ENCODE measurements at places on chromosomes 11 and 22.

GRCh38 chr11:19800714-19801519 lies 88.3 kb downstream of the NAV2 start:
- DNase-seq = no peak

GRCh38 chr11:79308429-79308828 lies 132.4 kb downstream of the TENM4 start:
- no peak for DNase-seq

DNA sequence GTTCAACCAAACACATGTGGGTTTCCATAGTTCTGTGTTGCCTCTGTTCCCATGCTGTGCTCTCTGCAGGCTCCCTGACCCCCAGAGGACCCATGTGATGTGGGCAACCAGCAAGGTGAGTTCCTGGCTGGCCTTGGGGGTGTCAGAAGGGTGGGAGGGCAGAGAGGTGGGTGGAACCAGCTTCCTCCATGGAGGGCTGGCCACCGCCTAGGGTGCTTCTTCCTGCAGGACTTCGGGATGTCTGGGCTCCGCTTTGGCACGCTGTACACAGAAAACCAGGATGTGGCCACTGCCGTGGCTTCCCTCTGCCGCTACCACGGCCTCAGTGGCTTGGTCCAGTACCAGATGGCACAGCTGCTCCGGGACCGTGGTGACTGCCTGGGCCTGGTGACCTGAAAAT lies 14.5 kb upstream of the EXT2 start:
- DNase-seq = no peak

DNA sequence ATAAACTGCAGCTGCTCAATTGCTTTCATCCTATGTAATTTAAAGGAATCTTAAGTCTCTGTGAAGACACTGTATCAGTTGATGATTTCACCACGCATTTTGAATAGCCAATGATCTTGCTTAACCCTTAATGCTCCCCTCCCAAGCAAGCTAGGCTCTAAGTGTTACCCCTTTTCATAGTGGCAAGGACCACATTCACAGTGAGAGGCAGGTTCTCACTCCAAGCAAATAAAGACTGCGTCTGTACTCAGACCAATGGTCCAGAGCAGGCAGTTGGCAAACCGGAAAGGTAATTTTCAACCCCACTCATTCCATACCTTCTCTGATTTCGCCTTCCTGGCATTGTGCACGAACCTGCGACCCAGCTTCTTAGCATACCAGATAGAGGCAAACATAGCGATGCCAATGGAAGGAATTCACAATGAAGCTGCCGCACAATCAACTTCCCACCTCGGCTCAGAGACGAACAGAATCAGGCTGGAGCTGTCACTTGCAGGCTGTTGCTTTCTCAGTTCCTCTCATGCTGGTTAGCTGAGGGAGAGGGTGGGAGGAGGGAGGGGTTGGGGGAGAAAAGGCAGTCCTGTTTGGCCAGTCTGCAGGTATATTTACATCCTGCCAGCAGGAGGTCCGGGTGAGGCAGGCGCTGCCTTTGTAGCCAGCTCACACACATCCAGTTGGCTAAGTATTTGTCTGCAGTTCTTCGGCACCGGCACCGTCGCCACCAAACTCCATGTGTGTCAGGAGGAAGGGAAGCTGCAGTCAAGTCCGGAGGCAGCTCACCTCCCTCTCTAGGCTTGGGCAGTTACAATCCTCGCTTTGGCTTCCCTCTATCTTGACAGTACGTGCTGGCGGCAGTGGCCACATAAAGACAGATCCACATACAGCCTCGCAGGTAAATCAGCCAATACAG lies 1151.2 kb upstream of the CCDC90B start:
- no peak for DNase-seq

DNA sequence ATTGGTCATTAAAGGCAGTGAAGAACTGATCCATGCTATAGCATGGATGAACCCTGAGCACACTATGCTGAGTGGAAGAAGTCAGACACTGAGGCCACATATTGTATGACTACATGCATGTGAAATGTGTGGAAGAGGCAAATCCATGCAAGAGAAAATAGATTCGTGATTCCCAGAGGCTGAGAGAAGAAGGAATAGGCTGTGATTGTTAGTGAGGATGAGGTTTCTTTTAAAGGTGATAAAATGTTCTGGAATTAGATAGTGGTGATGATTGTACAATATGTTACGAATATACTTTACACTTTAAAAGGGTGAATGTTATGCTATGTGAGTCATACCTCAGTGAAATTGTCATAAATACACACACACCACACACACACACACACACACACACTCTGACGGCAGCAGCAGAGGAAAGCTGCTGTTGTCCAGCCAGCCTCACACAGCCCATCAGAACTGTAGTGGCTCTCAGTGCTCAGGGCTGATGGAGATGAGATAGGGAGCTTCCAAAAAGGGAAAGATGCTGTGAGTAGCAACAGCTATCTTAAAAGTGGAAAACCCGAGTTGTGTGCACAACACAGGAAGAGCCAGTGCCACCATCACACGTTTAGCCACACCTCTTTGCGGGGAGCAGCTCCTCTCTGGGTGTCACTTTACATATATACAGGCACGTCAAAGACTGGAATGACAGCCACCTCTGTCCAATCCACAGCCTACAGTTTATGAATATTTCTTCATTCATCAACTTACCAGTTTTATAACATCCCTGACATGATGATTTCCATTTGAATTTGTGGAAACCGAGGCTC lies 153.0 kb downstream of the SPATA19 start:
- DNase-seq = no peak

DNA sequence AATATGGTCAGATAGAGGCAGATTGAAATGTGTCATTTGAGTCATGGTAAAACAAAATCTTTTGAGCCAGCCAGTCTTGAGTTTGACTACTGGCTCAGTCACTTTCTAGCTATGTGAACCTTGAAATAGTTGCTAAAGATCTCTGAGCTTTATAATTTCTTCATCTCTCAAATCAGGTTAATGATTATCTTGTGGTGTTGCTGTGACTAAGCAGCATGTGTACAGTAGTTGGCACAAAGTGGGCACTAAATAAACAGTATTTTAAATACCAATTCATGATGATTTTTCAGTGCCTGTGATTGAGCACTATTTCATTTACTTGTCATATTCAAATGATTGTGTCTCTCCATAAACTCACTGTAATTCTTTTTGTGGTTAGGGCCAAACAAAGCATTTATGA lies 70.8 kb downstream of the RAB38 start:
- no peak for DNase-seq

GRCh38 chr11:64359712-64360445 lies 917 bp downstream of the RPS6KA4 start:
- peak; percentile 33 for DNase-seq

DNA sequence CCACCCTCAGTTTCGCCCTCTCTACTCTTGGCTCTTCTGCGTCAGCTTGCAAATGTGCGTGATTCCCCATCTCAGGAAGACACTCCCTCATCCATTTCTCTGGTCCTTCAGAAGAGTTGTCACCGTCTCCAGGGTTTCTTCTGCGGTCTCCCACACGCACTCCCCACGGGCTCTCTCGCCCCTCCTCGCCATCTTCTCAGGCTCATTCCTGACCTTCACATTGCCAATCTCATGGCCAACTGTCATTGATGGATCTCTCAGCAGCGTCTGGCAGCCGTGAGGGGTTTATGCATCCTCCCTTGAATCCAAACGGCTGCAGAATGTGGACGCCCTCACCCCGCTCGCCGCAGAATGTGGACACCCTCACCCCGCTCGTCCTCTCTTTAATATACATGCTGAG lies 10.5 kb downstream of the SYNGR1 start:
- no peak for DNase-seq

DNA sequence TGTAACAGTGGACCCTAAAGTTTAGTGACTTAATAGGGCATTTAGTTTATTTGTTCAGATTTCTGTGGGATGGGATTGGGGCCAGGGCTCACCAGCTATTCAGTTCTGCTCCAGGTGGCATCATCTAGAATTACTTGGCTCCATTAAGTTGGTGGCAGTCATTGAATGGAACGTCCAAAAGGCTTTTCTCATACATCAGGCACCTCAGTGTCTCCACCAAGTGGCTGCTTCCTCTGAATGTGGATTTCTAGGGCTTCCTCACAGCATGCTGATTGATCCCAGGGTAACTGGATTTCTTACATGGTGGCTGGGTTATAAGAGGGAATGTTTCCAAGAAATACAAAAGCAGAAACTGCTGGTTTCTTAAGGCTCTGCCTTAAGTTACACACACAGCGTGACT lies 34.7 kb downstream of the USP47 start:
- DNase-seq = no peak

DNA sequence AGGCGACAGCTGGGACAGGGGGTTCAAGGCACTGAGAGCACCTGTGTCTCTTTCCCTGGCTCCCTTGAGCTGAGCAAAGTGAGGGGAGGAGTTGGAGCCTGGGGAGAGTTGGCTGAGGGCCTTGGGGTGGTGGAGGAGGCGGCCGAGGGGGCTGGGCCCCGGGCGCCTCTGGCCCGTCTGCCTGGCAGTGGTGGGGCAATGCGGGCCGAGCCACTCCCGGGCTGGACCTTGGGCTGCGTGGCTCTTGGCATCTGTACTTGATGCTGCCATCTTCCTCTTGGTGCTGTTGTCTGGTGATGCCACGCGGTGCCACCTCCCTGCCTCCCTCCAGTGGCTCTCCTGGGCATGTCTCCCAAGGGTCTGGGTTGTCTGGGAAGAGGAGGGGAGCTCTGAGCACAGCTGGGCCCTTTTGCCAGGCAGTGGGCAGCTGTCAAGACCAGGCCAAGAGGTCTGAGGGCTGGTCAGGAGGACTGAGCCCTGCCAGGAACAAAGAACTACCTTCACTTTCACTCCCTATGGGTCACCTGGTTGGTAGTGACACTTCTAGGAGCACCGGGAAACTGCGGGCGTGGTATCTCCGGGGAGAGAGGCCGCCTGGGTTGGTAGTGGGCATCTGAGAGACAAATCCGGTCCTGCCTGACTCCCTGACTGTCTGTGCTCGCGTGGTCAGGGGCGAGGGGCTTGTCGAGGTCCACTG lies 1.3 kb downstream of the GRIK4 start:
- DNase-seq = no peak

GRCh38 chr11:105321696-105322095 lies 182.1 kb upstream of the CARD18 start:
- no peak for DNase-seq

DNA sequence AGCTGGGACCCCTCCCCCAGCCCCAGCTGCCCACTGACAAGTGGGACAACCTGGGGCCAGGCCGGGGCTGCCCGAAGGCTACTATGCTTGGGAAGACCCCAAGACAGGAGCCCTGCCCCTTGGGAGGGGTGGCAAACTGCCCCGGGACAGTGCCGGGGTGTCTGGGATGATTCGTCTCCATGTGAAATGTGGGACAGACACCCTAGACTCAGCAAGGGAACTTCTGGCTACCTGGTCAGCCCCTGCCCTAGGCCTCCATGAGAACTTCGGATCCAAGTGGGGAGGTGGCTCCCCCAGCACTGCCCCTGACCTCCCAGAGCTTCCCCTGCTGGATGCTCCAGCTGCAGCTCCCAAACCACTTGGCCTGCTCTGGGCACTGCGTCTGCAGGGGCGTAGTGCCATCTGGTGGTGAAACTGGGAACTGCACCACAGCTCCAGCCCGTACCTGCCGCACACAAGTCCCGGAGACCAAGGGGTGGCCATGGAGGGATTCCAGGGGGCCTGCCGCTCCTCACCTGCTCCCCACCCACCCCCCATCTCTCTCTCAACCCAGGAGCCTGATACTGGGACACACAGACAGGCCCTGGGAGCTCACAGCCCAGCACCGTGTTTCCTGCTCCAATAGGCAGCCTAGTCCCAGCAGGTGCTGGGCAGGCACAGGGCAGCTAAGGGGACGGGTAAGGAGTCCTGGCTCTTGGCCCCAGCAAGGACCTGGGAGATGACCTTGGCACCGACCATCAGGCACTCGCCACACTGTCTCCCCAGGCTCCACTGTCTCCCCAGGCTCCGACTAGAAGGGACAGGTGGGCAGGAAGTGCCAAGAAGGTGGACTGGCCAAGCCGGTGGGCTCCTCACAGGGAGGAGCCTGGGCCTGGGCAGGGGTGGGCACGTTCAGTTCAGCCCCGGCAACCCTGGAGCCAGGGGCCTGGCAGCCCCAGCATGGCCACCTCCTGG lies 194.1 kb downstream of the IGLL1 start:
- DNase-seq = peak; percentile 74

DNA sequence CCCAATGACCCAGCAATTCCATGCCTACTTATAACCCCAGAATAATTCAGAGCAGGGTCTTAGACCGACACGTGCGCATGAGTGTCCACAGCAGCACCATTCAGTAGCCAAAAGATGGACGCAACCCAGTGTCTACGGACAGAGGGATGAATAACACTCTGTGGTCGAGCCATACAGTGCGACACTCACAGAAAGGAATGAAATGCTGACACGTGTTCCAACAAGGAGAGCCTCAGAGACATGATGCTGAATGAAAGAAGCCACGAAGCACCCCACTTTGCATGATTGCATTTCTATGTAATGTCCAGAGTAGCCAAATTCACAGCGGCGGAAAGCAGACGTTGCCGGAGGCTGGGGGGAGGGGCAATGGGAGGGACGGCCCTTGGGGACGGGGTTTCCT lies 134.4 kb downstream of the CTTN start:
- no peak for DNase-seq

- no peak for DNase-seq
Measured at GRCh38 chr11:47004595-47005033, 68.1 kb downstream of the CSTPP1 start.

DNA sequence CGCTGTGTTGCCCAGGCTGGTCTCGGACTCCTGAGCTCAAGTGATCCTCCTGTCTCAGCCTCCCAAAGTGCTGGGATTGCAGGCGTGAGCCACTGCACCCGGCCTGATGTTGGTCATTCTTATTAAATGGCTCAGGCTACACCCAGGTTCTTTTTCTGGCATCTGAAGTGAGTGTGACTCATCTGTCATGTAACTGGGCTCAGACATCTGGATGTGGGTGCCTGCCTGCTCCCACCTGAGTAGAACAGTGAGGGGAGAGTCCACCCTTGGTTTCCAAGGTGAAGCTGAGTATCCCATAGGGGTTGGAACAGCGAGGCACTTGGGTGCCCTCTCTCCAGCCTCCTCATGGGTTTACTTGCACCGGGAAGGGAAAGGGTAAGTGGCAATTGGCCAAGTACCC lies 36.7 kb upstream of the EIF3D start:
- no peak for DNase-seq

DNA sequence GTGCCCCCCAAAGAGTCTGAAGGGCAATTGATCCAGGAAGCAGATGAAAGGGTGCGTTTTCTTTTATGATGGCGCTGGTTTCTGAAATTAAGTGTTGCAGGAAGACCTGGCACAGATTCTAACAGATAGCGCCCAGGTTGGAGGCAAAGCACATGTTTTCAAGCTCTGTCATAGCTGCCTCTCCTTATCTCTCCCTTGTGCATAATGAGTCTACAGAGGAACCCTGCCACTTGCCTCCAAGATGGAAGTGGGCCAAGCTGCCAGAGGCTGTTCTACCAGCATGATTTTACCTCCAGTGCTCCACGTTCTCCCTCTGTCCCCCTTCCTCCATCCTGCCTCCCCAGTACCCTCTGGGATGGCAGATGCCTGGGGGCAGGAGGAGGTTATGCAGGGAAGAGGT lies 30.0 kb upstream of the TLCD5 start:
- DNase-seq = no peak

- no peak for DNase-seq
Measured at GRCh38 chr11:108984523-108984922, 319.7 kb downstream of the DDX10 start.

GRCh38 chr11:45209891-45210699 lies 63.7 kb downstream of the PRDM11 start:
- DNase-seq = no peak

GRCh38 chr11:8763070-8763685 lies 80.6 kb downstream of the RPL27A start:
- no peak for DNase-seq

Measured in CD4-positive, alpha-beta T cell (primary cell).